ENCODE measurements at places on chromosomes 4 and X. TPM values are rescaled to one million over a fixed set of nuclear protein-coding genes. Genes with fewer than 3 reads are reported as not detected.

- DNase-seq = no peak
Observed at GRCh38 chrX:119488749-119489148, 20.5 kb downstream of the SLC25A5 start.

DNA sequence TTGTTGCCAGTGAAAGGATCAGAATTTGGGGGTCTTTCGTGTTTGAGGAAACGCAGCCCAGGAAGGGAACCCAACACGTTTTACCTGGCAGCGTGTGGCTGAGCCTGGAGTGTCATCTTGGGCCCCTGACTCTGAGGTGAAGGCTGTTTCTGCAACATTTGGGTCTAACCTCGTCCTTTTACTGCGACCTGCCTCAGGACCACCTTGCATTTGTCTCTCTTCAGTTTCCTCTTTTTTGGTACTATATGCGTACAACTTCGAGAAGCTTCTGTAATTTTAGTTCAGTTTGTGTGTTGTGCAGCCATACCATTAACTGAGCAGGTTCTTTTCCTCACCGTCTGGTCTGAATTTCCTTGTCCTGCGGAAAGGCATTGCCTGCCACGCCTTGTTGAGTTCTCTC is 61.5 kb downstream of the TMEM131L start:
- DNase-seq = no peak

DNA sequence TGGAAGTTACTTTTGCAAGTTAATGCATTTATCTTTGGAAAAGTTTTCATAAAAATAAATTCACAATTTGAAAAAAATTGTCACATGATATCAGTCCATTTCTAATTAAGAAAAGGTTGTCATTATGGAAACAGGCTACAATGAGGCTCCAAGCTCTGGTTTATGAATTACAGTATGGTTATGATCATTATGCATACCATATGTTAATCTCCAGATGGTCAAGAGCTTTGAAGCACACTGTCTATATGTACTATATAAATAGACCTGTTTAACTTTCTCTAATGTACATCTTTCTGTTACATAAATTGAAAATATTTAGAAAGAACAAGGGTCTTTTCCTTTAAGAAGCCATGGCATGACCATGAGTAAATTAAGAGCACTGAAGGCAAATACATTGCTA is 2338.8 kb downstream of the PCDH7 start:
- no peak for DNase-seq

DNA sequence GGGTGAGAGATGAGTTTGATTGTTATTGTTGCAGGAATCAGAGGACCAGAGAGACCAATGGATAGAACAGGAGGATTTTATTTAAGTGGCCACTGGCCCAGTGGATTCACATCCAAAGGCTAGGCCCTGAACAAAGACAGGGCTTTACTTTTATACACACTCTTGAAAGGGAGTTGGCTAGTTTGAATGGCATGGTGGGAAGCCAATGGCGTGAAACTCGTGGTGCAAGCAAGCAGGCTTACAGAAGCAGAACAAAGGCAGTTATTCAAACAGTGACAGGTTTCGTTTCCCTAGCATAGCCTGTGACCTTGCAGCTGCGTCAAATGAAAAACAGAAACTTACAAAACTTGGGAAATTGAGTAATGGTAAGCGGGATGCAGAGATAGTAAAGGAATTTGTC is 110.2 kb upstream of the PRDX4 start:
- DNase-seq = no peak

- DNase-seq = no peak
Observed at GRCh38 chr4:147773261-147774184, 41.6 kb downstream of the ARHGAP10 start.

DNA sequence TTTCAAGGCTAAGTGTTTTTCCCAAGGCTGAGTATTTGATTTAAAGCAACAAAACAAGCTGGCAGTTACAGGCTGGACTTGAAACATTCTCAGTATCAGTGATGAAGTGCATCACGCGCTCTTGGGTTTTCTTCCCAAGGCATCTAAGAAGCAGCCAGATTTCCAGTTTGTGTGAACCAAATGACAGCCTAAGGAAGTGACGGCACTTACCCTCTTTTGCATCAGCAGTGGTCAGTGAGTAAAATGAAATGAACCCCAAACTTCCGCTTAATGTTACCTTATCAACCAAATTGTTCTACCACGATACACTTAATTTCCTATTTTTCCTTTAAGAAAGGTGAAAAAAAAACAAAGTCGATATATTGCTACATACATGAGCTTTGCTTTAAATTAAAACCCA is 15.8 kb upstream of the GYPE start:
- DNase-seq = no peak

DNA sequence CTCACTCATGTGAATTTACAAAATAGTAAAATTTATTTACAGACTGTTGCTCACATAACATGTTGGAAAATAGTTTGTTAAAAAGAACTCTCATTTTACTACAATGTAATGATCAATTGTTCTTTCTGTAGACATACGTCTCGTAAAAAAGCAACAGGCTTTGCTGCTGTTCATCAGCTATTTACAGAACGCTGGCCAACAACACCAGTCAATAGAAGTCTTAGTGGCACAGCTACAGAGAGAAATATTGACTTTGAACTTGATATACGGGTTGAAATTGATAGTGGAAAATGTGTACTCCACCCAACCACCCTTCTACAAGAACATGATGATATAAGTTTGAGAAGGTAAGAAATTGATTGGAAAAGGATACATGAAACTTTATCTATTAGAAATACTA is 47.6 kb upstream of the ADAD1 start:
- no peak for DNase-seq

DNA sequence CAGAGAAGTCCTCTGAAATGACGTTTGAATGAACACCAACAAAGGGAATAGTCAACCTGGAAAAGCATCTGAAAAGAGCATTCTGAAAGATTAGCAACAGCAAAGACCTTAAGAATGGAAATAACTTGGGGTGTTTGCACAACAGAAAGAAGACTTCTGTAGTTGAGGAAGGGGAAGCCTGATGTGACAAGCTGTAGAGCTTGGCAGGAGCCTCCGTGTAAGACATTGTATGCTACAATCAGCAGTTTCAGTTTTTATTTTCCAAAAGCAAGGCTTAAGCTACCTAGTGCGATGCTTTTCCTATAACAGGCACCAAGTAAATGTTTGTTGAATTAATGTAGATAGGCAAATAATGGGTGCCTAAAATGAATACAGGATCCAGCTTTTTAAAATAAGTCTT is 484.0 kb downstream of the SPRY1 start:
- DNase-seq = no peak

DNA sequence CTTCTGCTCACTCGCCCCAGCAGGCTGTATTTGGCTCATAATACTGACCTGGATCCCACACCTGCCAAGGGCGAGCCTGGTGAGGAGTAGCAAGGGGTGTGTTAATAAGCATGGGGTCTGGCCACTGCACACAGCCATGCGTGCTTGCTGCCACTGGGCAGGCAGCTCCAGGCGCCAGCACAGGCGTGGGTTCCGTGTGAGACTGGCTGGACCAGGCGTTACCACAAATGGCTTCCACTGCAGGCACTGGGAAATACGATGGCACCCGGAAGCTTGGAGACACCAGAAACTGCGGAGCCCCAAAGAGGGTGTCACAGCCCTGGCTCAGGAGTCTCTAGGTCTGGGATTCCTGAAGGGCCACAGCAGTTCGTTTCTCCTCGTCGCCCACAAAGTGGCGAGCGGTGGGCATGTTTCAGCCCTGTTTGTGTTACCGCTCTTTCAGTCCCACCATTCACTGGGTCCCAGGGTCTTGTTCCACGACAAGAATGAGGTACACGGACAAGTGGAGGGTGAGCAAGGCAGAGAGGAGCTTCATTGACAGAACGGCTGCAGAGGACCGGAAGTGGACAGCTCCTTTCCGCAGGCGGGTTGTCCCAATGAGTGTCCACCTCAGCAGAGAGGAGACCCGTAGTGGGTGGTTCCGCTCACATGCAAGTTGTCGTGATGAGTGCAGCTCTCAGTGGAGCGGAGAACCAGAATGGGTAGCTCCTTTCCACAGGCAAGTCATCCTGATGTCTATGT is 428.9 kb downstream of the EPHA5 start:
- DNase-seq = no peak

GRCh38 chr4:15344041-15344440 is 83.8 kb upstream of the C1QTNF7 start:
- peak; percentile 13 for DNase-seq

- DNase-seq = peak; percentile 48
Observed at GRCh38 chr4:110106931-110107296, 91.5 kb downstream of the ELOVL6 start.

DNA sequence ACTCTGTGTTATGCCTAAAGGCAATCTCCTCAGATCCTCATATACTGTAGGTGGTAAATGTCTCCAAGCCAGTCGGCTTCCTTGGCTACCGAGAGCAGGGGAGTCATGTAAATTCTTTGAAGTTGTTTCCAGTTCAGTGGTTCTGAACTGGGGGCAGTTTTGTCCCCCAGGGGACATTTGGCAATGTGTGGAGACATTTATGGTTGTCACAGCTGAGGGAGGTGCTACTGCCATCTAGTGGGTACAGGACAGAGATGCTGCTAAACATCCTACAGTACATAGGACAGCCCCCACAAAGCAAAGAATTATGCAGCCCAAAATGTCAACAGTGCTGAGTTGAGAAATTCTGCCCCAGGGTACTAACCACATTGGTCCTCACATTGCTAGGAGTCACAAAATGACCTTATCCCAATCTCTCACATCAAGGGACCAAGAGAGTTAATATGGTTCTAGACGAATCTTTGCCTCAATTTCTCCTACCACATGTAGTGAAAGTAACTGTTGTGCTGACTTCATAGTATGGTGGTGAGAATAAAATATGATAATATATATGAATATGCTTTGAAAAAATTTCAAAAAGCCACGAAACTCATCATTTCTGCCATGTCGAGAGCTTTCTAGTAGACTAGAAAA is 104.4 kb upstream of the ARHGAP24 start:
- no peak for DNase-seq

- no peak for DNase-seq
Observed at GRCh38 chr4:128502818-128503527, 215.4 kb upstream of the PGRMC2 start.

DNA sequence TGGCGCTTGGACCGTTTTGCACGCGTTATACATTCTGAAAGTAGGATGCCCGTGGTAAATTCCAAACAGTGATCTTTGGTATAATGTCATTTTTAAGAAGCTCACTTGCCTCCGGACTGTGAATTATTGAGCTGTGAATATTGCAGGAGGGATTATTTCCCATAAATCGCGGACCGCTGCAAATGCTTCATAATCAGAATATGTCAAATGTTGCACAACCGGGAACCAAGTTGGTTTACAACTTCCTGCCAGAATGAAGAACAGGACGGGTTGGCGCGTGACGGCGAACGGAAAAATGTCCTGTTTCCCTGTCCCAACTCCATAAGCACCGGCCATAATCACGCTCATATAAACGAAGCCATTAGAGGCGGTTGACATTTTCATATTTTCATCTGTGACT is 67.6 kb downstream of the SHOX start:
- no peak for DNase-seq

DNA sequence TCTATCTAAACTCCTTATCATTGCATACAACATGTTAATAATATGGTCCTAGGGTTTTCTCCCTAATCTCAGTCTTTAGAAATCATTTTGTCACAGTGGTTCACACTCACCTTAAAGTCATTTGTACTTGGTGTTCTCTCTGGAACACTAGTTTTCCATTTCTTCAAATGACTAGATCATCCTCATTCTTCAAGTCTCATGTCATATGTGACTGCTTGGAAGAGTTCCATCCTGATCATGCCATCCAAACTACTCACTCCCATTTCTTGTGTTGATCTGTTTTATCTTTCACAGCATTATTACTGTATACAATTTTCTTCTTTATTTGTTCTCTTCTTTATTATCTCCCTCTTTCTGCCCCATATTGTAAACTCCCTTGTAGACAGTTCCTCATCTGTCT is 66.5 kb downstream of the HTR2C start:
- DNase-seq = no peak

DNA sequence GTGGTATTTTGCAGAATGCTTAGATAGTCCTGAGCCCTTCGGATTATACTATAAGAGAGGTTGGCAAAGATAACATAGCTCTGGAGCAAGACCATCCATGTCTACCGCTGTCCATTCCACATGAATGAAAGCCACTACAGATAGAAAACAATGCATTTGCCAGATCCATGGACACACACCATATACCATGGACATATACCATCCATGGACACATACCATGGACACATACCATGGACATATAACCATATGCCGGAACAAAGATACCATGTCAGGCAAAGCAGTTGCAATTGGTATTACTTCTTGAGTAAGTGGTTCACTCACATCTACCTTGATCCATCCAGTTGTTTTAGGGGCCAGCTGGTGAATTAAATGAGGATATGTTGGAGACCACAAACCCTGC is 53.2 kb upstream of the ATP6AP2 start:
- DNase-seq = no peak

The VCX3A gene
- polyA plus RNA-seq = 0.10 TPM

The GRIA2 gene
- polyA plus RNA-seq = 4.4 TPM

The MAOB gene
- 130 TPM for polyA plus RNA-seq

The SYP gene
- polyA plus RNA-seq = 20.2 TPM

The LONRF3 gene
- polyA plus RNA-seq = 3.0 TPM

The GPM6B gene
- polyA plus RNA-seq = 11.5 TPM

The CCDC120 gene
- polyA plus RNA-seq = 27.3 TPM
